ENCODE measurements at places on chromosomes 6 and 20. TPM values are rescaled to one million over a fixed set of nuclear protein-coding genes. Genes with fewer than 3 reads are reported as not detected.
A peak's percentile ranks its signal among the peaks of the same experiment; 100 is the strongest.

The TSHZ2 gene
- total RNA-seq: 17.8 TPM

The ECT2L gene
- not detected for total RNA-seq

The TRERF1 gene
- total RNA-seq: 2.8 TPM

The EIF2S2 gene
- total RNA-seq: 51.7 TPM

- peak; percentile 29 for DNase-seq
Observed at GRCh38 chr20:14764511-14765369, 427.3 kb upstream of the FLRT3 start.

The LGSN gene
- total RNA-seq: 0.05 TPM

GRCh38 chr6:103277936-103278335, 1581.8 kb downstream of the HACE1 start:
- DNase-seq: no peak

- DNase-seq: no peak
Observed at GRCh38 chr6:83183082-83183828, 9.8 kb downstream of the PGM3 start.

DNA sequence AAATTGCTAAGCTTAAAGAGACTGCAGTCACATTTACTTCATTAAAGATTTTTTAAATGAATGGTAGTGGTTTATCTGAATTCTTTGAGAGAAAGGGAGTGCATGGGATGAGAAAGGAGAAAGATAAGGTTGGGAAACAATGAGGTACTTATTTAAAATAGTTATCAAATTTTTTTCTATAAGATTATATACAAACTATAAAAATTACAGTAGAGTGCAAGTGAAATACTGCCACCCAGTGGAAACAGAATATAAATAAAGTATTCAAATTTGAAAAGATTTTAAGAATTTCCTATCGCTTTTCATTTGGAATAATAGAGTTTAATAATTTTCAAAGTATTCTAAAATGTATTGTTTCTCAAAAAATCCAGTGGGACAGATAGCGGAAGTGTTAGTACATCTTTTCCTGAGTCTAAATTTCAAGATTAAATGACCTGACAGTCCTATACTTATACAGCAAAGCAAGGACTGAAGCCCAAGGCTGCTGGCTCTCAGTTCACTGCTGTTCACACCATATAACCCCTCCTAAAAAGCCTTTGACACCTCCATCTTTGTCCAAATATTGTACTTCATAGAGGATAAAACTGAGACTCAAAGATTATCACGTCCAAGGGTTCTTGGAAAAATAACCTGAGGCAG, 31.1 kb downstream of the EPM2A start:
- DNase-seq: no peak

GRCh38 chr6:40732878-40733277, 145.7 kb upstream of the LRFN2 start:
- DNase-seq: no peak

The CD109 gene
- total RNA-seq: 9.1 TPM

The BPIFA1 gene
- not detected for total RNA-seq

The CST4 gene
- not detected for total RNA-seq

The TGM2 gene
- 62.2 TPM for total RNA-seq

- no peak for DNase-seq
Observed at GRCh38 chr6:149615805-149616204, 32.7 kb downstream of the KATNA1 start.

The TCF15 gene
- total RNA-seq: not detected

GRCh38 chr6:165834613-165835259, 171.7 kb upstream of the PDE10A start:
- peak; percentile 89 for DNase-seq

GRCh38 chr6:38774929-38775707, 60.0 kb downstream of the DNAH8 start:
- DNase-seq: no peak

The ISM1 gene
- 0.72 TPM for total RNA-seq

GRCh38 chr6:134373993-134374392, 56.1 kb upstream of the SGK1 start:
- DNase-seq: no peak

- DNase-seq: no peak
Observed at GRCh38 chr20:36407199-36407733, 101.1 kb downstream of the DLGAP4 start.

DNA sequence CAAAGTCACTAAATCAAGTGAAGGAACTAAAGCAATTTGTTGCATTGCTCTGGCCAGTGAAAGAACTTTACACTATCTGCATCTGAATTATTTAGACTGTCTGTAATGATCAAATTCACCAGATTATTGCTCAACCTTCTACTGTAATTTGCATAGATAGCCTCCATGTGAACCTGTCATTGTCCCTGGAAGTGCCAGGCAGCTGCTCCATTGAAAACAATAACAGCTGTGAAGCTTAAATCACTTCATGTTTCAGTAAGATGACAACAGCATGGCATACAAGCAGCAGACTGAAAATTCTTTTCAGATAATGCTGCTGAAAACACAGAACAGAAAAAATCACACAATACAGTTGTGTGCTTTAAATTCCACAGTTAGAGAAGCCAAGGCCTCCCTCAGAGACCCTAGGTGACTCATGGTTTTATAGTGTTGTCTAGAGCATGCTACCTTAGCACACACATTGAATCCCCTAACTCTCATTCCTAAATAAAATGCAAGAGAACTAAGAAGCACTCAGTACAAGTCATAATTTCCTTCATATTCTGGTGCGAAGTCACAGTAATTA, 248.9 kb downstream of the TPBG start:
- no peak for DNase-seq

DNA sequence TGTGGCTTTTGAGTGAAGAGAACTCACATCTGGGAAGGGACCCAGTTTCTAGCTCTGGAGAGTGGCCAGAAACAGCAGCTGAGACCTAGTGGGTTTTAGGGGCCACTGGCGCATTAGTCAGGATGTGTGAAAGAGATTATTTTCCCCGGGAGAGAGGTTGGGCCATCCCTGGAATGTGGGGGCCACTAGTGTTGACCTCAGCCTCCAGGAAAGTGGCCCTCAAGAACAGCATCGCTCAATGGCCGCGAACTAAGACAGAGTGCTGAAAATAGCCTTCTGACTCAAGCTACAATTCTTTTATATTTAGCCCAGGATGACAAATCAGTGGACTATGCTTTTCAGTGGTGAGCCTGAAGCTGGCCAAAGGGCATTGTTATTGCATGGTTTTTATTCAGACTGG, 210.4 kb upstream of the RNF24 start:
- no peak for DNase-seq
